ENCODE measurements at places on chromosomes 5 and 9.

DNA sequence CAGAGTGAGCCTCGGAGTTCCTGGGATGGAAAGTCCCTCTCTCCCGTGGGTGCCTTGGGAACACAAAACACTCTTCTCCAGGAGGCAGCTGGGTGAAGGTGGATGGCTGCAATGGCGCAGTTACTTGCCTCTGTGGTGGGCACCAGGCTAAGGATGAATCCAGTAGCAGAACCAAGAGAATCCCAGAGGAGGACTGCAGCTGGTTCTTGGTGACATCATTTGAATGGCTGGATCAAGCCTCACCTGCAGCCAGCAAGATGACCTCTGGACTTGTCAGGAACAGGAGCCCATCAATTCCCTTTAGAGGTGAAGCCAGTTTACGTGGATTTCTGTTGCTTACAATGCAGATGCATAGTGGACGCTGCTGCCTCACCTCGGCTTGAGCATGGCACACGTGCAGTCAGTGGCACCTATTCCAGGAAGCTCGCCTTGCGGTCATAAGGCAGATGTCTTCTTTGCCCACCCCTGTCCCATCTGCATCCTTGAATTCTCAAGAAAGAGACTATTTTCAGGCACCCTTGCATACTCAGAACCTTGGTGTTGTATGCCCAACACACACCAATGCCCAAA lies 34.1 kb upstream of the ADAMTS2 start:
- no peak for ATAC-seq

- no peak for ATAC-seq
Observed at GRCh38 chr5:59287884-59288283, 605.6 kb downstream of the PDE4D start.

- no peak for ATAC-seq
Observed at GRCh38 chr9:38284039-38284575, 108.4 kb upstream of the ALDH1B1 start.

- ATAC-seq = no peak
Observed at GRCh38 chr9:86175743-86176456, 76.5 kb upstream of the GOLM1 start.

- no peak for ATAC-seq
Observed at GRCh38 chr9:93650448-93650847, 74.1 kb downstream of the PHF2 start.

- no peak for ATAC-seq
Observed at GRCh38 chr9:14945351-14945750, 35.1 kb upstream of the FREM1 start.

DNA sequence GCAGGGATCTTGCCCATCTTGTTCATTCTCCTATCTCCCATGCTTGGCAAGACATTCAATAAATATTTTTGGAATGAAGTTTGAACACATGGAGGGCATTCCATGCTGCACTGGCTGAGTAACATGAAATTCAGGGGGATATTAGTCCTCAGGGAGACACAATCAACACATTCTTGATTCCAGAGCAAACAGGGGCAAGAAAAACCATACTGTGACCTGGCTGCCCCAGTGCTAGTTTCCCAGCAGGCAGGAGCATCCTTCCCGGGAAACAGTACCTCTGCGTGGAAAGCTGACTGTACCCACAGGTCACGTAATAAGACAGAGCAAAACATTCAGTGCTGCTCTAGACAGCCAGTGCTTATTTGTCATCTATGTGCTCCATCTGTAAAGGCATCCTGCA lies 66.3 kb upstream of the SPOCK1 start:
- ATAC-seq = no peak

GRCh38 chr9:99807276-99807852 lies 14.3 kb upstream of the NR4A3 start:
- ATAC-seq = peak; percentile 85

DNA sequence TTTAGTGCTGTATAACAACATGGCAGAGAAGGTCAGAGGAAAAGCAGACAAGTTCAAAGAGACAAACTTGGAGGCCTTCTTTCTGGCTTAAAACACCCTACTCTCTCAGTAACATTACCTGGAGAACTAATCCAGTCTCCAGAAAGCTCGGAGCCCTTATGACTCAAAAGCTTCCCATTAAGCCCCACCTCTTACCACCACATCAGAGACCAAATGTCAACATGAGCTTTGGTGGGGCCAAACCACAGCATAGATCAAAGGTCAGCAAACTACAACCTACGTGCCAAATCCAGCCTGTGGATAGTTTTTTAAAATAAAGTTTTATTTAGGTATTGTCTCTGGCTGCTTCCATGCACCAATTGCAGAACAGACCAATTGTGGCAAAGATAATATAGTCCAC lies 589.9 kb downstream of the DNAH5 start:
- no peak for ATAC-seq

- no peak for ATAC-seq
Observed at GRCh38 chr5:147821766-147822165, 9.7 kb downstream of the SPINK1 start.

- ATAC-seq = no peak
Observed at GRCh38 chr5:1743061-1743768, 56.4 kb downstream of the MRPL36 start.

Data from SK-N-SH treated with all-trans-retinoic acid at 6 μM for 48 hours (cell line).